ENCODE measurements at places on chromosomes 4 and X.

DNA sequence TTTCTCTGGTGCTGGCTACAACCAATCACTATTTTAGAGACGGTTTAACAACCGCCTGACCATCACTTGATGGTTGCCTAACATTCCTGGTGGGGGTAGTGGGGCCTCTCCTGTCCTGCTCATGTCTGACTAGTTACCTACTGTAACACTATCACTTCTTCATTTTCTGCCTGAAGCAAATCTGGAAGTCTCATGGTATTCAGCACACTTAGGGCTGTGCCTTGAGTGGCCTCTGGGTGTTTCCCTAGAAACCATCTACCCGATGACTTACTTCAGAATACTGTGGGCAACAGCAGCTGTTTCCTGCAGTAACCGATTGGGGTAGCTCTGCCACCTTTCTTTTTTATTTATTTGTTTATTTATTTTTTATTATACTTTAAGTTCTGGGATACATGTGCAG is 880.1 kb upstream of the INTU start:
- no peak for DNase-seq

- no peak for DNase-seq
These were observed 4.2 kb downstream of the SLC30A9 start for GRCh38 chr4:41994461-41994985.

DNA sequence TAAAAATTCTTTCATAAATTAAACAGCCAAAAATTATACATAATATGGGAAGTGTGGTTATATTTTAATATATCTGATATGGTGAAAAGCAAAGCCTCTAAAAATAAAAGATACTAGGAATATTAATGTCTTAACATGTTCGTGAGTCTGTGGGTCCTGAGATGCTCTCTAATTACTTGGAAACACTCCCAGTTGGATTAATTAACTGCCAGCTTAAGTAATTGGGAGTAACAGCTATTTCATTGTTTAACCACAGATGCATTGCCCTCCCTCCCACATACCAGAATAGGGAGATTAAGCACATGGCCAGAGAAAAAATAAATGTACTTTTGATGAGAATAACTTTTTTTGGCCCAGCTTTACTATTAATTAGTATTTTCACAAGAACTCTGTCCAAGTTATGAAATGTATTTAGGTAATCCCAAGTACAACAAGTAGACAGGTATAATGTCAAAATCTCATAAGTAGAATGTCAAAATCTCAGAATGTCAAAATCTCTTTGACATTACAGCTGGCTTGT is 79.7 kb downstream of the BTC start:
- DNase-seq, result no peak

DNA sequence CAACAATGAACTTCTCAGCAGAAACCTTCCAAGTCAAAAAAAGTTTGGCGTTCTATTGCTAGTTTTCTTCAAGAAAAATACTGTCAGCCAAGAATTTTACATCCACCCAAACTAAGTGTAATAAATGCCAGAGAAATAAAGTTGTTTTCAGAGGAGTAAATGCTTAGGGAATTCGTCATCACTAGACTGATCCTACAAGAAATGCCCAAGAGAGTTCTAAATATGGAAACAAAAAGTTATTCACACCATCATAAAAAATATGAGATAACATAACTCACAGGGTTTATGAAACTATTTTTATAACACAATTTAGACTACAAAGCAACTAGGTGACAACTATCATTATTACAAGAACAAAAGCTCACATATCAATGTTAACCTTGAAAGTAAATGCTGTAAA is 259.5 kb upstream of the GABRA2 start:
- DNase-seq, result no peak

- DNase-seq, result no peak
These were observed 40.5 kb downstream of the NFKB1 start for GRCh38 chr4:102541697-102542096.

- no peak for DNase-seq
These were observed 85.9 kb downstream of the CLDN34 start for GRCh38 chrX:10052906-10053625.

DNA sequence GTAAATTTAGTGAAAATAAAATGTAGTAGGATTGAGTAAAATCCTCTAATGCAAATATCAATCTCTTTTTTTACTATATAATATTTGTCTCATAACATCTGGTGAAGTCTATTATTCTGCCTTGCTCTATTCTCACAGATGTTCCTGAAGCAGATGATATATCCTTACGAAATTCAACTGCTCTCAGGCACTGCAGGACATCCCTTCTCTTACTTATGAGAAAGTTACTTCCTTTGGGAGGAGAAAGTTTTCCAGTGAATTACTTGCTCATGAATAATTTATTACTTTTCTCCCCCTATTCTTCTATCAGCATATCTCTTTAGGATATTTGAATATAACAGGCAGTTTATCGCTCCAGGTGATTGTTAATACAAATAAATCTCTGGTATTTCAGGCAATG is 75.6 kb upstream of the AGA start:
- DNase-seq, result no peak

Measured in stimulated activated CD8-positive, alpha-beta memory T cell treated with anti-CD3 and anti-CD28 coated beads, Interleukin-4, amount 100 ng/mL, for 1 hour (primary cell).